ENCODE measurements at places on chromosomes 7 and 10.

GRCh38 chr7:4682621-4683042 is 537 bp downstream of the FOXK1 start:
- no peaks in the 10 kb centered on the region for H3K27me3 ChIP-seq
- no peak for DNase-seq
- H3K4me1 ChIP-seq: peaks cover 34% of the 10 kb centered on the region
- peak overlapping the region; percentile 85 for H3K27ac ChIP-seq

DNA sequence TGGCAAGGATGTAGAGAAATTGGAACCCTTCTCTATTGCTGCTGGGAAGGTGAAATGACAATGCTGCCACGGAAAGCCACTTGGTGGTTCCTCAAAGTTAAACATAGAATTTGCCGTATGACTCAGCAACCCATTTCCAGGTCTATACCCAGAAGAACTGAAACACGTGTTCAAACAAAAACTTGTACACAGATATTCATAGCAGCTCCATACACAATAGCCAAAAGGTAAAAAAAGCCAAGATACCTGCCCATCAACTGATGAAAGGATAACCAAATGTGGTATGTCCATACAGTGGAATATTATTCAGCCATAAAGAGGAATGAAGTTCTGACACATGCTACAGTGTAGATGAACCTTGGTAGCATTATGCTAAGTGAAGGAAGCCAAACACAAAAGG is 39.1 kb downstream of the LHPP start:
- H3K27ac ChIP-seq: no peak overlapping the region
- H3K4me3 ChIP-seq: no peak overlapping the region
- DNase-seq: no peak
- no peaks in the 10 kb centered on the region for H3K4me1 ChIP-seq
- H3K27me3 ChIP-seq: no peaks in the 10 kb centered on the region

GRCh38 chr7:46607176-46607575 is 686.1 kb upstream of the IGFBP3 start:
- DNase-seq: no peak
- no peaks in the 10 kb centered on the region for H3K36me3 ChIP-seq
- H3K27me3 ChIP-seq: no peaks in the 10 kb centered on the region
- H3K4me1 ChIP-seq: peaks cover 17% of the 10 kb centered on the region
- H3K4me3 ChIP-seq: no peak overlapping the region

- H3K4me3 ChIP-seq: peak overlapping the region; percentile 79
- no peaks in the 10 kb centered on the region for H3K27me3 ChIP-seq
- peak overlapping the region; percentile 96 for H3K27ac ChIP-seq
- H3K36me3 ChIP-seq: no peaks in the 10 kb centered on the region
Observed at GRCh38 chr10:119079599-119080520, 757 bp downstream of the EIF3A start.

- H3K36me3 ChIP-seq: no peaks in the 10 kb centered on the region
- H3K27ac ChIP-seq: no peak overlapping the region
- H3K4me3 ChIP-seq: no peak overlapping the region
- peaks cover 24% of the 10 kb centered on the region for H3K4me1 ChIP-seq
- DNase-seq: no peak
- H3K27me3 ChIP-seq: no peaks in the 10 kb centered on the region
Observed at GRCh38 chr10:88544140-88544870, 38.8 kb downstream of the RNLS start.

DNA sequence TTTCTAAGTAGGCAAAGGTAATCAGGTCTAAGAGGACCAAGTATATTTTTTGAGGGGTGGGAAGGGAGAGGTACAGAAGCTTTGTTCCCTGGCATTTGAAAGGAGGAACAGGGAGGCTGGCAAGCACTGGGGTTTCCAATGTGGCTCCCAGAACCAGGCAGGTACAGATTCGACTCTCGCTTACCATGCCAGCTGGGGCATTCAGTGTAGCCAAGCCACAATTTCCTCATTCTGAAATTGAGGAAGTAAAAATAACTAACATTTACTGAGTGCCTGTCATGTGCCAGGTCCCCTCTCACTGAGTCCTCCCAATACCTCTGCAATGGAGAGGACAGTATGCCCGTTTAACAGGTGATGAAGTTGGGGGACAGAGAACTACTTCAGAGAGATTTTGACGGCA is 45.9 kb upstream of the BET1 start:
- no peaks in the 10 kb centered on the region for H3K36me3 ChIP-seq
- no peaks in the 10 kb centered on the region for H3K4me1 ChIP-seq
- no peak overlapping the region for H3K4me3 ChIP-seq
- no peak for DNase-seq
- no peak overlapping the region for H3K27ac ChIP-seq

GRCh38 chr10:25017154-25017590 is 760 bp downstream of the THNSL1 start:
- no peak for DNase-seq
- H3K36me3 ChIP-seq: no peaks in the 10 kb centered on the region
- H3K27me3 ChIP-seq: no peaks in the 10 kb centered on the region
- peak overlapping the region; percentile 96 for H3K27ac ChIP-seq
- H3K4me1 ChIP-seq: peaks cover 22% of the 10 kb centered on the region

DNA sequence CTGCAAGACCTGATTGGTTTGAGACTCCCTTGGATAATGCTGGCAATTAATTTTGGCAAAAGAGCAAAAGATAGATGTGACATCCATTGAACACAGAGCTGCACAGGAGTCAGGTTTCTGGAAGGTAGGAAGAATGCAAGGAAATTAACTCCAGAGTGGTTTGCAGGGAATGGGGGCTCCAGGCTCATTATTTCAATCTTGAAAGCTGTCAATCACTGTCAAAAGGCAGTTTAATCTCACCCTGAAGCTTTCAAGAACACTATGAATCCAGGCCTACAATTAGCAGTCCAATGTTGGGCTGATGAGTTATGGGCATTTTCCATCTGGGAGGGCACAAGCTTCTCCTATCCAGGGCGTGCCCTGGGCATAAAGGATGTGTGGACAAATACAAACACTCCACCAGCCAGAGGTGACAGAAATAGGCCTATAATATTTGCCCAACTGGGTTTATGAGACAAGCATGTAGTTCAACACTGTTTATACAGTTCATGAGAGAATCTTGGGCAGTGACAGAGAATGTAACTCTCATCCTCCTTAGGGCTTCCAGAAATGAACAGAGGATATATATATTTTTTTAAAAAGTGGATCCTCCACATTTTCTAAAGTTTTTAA is 80.5 kb downstream of the KCNMA1 start:
- DNase-seq: no peak
- no peaks in the 10 kb centered on the region for H3K36me3 ChIP-seq
- H3K27me3 ChIP-seq: peaks cover 5% of the 10 kb centered on the region
- no peak overlapping the region for H3K4me3 ChIP-seq

DNA sequence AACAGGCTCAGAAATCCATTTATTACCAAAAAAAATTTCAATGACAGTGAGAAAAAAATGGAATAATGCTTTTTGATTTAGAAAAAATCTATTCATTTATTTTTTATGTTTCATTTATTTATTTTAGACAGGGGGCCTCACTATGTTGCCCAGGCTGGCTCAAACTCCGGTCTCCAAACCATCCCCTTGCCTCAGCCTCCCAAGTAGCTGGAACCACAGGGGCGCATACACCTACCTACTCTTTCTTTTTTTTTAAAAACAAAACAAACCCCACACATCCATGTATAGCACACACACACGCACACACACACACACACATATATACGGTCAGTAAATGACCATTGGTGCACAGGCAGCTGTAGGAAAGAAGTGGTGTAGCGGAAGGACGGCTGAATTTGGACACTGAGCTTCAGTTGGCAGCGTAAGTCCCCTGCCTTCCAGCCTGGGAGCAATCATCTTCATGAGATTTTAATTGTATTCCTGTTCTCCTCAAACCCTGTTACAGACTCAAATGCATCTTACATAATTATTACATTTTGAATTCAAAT is 28.8 kb downstream of the ARL4A start:
- DNase-seq: no peak
- peak overlapping the region; percentile 89 for H3K27ac ChIP-seq
- no peaks in the 10 kb centered on the region for H3K36me3 ChIP-seq
- H3K4me3 ChIP-seq: no peak overlapping the region

- no peak overlapping the region for H3K27ac ChIP-seq
- peaks cover 9% of the 10 kb centered on the region for H3K4me1 ChIP-seq
- no peak overlapping the region for H3K4me3 ChIP-seq
- no peaks in the 10 kb centered on the region for H3K36me3 ChIP-seq
- peaks cover 16% of the 10 kb centered on the region for H3K27me3 ChIP-seq
- DNase-seq: no peak
Observed at GRCh38 chr10:27253576-27253975, 13.0 kb upstream of the ACBD5 start.

DNA sequence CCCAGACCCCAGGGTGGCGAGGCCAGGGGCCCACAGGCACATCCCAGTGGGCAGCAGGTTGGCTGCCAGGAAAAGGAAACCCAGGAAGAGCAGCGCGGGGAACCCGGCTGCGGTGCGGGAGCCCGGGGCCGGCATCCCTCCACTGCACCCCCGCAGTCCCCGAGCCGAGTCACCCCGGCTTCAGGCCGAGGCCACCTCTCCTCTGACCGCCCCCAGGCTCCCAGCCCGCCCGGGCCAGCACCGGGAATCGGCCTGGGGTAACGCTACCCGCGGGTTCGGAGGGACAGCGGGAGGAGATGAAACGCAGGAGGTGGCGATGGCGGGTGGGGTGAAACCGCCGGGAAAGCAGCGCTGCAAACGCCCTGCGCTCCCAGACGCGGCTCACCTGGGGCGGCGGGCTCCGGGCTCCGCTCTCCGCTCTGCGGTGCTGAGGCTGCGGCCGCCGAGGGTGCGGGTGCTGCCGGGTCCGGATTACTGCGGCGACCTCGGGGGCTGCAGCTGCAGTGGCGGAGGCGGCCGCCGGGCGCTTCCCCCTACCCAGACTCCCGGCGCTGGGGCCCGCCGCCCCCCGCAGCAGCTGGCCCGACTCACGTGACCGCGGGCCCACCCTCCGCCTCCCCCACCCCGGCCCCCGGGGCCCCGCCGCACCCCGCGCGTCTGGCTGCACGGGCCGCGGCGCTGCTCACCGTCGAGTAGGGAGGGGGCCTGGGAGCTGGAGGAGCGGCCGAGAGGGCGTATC is at the start of gene SCRN1:
Gene SCRN1 (minus strand): TSS at position 545 of the 739 bp plus-strand sequence. CDS start 20,734 bp downstream, outside the sequence.
- peaks cover 24% of the 10 kb centered on the region for H3K4me1 ChIP-seq
- H3K36me3 ChIP-seq: no peaks in the 10 kb centered on the region
- peak within 1 kb of the TSS; percentile 93 for H3K27ac ChIP-seq
- H3K27me3 ChIP-seq: no peaks in the 10 kb centered on the region
- no peak for DNase-seq

DNA sequence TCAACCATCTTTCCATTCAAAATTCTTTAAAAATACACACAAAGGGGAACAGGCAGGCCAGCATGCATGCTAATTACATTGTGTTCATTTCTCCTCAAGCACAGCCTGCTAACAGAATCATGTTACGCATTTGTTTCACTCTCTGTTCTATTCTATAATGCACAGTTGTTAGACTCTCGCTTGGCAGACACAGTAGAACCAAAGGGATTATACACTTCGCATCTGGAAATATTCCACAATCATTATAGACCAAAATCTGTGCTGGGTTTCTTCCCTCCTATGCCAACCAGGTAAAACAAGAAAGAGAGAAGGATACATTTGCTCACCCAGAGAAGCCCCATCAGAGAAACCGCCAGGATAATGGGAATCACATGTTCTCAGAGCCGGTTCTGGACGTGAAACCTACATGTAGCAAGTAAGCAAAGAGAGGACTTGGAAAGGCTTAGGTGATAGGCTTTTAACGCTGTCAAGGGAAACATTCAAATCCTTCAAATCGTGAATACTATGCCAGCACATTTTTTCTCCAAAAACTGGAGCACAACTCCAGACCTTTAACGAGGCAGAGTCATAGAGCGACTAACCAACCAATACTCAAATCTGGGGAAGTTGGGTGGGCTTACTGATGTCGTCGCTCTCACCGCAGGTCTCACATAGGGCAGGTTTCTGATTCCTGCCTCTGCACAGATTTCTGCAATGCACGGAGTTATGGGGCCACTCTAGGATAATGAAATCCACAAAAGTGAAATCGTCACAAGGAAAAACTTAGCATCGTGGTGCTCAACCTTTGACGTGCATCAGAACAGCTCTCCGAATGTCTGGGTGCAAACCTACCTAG is 380.5 kb upstream of the AUTS2 start:
- no peaks in the 10 kb centered on the region for H3K36me3 ChIP-seq
- no peaks in the 10 kb centered on the region for H3K27me3 ChIP-seq
- no peak overlapping the region for H3K4me3 ChIP-seq
- peak; percentile 26 for DNase-seq
- H3K4me1 ChIP-seq: no peaks in the 10 kb centered on the region

- no peaks in the 10 kb centered on the region for H3K27me3 ChIP-seq
- H3K36me3 ChIP-seq: no peaks in the 10 kb centered on the region
- H3K27ac ChIP-seq: no peak overlapping the region
- H3K4me3 ChIP-seq: no peak overlapping the region
- no peak for DNase-seq
Observed at GRCh38 chr7:111678281-111678680, 116.0 kb upstream of the IMMP2L start.

DNA sequence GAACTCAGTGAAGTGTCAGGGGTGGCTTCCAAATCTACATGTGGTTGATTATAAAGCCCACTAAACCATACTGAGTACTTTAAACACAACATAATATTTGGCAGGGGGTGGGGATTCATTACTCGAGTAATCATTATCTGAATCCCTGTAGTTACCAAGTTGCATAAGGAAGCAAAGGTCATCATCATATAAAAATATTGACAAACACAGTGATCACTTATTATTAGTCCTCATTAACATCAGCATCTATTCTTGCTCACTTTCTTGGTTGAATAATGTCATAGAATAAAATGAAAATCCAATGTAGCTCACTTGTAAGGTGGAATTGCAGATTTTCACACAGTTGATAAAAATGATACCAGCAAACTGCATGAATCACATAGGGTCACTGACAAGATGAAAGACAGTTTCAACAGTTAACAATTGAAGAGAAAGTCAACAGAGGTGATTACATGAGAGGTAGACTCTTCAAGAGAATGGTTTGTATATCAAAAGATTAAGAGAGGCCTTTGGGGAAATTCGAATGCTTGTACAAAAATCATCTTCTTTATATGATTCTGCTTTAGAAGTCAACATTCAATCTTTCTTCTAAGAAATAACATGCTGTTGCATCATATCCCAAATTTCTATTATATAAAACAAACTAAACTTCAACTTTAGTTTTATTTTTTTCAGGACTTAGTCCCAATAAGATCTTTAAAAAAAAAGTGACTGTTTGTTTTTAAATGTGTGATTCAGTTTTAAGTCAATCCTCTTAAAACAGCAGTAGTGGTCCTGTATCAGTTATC is 185.5 kb upstream of the KLF14 start:
- peak overlapping the region; percentile 15 for H3K27ac ChIP-seq
- no peak for DNase-seq
- H3K4me3 ChIP-seq: no peak overlapping the region

- peak overlapping the region; percentile 12 for H3K27ac ChIP-seq
- DNase-seq: no peak
- H3K27me3 ChIP-seq: no peaks in the 10 kb centered on the region
- H3K4me3 ChIP-seq: no peak overlapping the region
- H3K36me3 ChIP-seq: no peaks in the 10 kb centered on the region
- peaks cover 40% of the 10 kb centered on the region for H3K4me1 ChIP-seq
Observed at GRCh38 chr10:50469778-50470193, 154.0 kb downstream of the SGMS1 start.
